ENCODE measurements at places on chromosomes 12 and 14.

DNA sequence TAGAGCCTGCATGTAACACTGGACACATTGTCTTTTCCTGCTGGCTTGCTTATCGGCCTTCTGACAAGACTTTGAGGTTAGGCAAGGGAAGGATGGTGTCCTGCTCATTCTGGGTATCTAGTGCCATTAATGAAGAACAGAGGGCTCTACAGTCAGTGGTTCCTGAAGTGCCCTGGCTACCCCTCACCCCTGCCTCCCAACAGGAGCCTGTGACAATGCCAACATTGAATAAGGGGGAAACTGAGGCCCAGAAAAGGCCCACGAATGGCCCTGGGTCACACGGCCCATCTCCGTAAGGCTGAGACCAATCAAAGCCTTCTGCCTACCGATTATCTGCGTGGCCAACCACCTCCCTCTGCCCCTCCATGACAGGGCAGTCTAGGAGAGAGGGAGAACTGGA is 2.1 kb downstream of the IFI27L2 start:
- DNase-seq = no peak

DNA sequence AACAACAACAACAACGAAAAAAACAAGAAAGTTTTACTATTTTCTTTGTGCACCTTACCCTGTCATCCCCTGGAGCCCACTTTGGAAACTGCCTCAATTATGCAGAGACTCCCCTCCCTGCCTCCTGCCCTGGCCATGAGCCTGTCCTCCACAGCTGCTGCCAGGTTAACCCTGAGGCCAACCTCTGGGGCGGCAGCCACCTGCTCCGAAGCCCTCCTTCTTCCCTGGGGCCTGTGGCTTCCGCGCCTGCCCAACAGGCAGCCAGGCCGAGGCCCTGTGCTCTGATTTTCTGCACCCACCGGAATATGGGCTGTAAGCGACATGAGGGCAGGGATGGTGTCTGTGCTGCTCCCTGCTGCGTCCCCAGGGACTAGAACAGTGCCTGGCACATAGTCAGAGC is 183.0 kb downstream of the CALM1 start:
- no peak for DNase-seq

- DNase-seq = no peak
Measured at GRCh38 chr12:48681399-48681709, 684 bp downstream of the KANSL2 start.

DNA sequence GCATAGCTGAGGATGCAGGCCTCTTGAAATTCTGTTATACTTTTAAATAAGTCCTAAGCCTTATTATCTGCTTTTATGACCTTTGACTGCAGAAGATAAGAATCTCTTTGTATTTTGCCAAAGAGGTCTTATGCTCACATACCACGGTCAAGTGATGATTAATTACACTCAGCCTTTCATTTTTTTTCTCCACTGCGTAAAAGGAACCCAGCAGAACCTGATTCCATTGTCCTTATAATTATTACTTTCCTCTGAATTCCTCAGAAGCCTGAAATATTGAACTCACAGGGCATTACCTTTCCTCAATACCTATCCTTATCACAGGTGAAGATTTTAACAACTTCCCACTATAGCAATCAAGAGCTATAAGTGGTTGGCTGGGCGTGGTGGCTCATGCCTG is 498.7 kb upstream of the RPL10L start:
- DNase-seq = no peak

DNA sequence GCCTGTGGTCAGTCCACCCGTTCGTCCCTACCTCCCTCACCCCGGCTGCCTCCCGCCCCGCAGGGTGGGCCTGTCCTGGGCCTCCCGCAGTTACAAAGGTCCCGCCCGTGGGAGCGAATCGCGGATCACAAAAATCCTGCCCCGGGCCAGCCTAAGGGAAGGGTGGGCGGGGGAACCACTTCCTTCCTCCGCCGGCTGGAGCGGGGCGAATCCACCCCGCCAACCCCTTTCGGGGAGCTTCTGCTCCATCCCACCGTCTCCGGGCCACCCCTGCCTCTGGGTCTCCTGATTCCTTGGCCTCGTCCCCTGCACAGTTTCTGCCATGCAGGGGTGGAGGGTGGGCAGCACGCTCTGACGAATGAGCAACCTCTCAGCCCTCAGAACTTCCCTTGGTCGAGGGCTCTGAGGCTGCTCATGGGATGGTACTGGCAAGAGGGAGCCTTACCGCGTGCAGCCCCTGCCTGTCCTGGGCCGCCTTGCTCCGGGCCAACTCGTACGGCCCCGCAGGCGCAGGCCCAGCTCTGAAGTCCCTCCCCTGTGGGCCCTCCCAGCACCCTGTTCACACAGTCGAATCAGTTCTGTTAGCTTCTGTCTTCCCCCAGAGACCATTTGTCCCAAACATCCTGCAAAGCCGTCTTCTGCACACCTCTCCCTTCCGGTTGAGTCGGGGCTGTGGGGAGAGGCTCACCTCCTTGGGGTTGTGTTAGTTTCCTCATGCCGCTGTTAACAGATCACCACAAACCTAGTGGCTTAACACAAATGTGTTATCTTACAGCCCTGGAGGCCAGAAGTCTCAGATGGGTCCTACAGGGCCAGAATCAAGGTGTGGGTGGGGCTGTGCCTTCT is 589 bp upstream of the HVCN1 start:
- no peak for DNase-seq

GRCh38 chr12:51531978-51532497 is 59.0 kb upstream of the SCN8A start:
- peak; percentile 52 for DNase-seq

DNA sequence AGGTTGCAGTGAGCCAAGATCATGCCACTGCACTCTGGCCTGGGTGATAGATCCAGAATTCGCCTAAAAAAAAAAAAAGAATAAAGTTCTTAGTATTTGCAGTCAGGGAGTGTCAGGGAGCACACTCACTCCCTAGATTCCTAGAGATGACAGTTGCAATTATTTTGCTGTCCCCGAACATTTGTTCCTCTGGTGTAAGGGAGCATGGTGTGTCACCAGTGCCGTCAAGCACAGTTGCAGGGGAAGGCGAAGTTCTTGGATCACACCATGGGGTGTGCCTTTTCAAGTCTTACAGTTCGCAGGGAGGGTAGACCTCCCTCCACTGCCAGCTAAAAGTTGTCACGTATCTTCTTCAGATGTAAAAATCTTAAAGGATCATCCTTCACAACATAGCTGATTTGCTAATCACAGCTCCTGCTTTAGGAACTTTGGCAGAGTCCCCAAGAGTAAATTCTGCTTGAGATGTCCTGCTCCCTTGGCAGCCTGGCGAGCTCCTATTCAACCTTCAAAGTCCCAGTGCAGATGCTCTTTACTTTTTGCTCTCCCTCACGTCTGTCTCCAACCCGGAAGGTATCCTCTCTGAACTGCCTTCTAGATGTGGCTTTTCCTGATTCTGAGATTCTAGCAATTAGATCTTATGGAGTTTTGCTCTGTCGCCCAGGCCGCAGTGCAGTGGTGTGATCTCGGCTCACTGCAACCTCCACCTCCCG is 11.3 kb downstream of the ACACB start:
- no peak for DNase-seq

DNA sequence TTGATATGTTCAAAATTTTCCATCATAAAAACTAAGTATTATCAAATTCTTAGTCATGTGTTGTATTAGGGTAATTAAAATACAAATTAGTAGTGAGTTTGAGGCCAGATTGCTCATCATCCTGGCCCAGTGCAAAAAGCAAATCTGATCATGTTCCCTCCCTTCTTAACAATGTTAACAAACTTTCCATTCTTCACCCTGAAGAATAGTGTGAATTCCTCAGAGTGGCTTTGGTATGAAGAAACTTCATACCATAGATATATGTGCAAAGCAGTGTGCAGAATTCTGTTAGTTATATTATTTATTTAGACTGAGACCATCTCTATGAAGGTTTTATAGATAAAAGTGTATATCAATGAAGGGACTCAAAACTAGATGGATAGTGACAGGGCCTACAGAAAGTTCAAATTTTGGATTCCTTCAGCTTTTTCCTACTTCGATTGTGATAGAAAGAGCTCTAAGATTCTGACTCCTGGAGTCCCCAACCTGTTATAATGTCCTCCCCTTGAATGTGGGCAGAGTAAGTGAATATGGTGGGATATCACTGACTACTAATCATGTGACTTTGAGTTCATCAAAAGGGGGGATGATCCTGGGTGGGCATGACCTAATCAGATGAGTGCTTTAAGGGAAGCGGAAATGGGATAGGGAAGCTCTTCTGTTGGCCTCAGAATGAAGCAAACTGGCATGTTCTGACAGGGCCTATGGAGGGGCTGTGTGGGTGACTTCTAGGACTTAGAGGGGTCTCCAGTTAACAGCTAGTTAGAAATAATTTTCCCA is 271.4 kb downstream of the BTG1 start:
- no peak for DNase-seq

DNA sequence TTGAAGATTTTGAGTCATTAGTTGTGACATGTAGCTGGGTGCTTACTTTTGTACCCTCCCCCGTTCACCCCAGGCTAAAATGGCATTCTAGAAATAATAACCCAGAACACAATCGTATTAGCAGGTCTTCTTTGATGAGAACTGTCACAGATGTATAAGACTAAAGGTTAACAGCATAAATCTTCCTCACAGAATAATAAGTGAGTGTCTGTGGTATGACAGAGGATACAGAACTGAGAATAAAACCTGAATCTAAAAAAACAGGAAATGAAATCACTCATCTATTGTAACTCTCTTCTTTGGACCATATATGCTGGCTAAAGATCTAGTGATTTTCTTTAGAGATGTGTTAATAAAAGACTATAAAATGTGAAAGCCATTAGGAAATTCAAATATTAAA is 746.6 kb downstream of the LRFN5 start:
- no peak for DNase-seq

- DNase-seq = no peak
Measured at GRCh38 chr12:25524366-25524765, 28.7 kb downstream of the LMNTD1 start.

DNA sequence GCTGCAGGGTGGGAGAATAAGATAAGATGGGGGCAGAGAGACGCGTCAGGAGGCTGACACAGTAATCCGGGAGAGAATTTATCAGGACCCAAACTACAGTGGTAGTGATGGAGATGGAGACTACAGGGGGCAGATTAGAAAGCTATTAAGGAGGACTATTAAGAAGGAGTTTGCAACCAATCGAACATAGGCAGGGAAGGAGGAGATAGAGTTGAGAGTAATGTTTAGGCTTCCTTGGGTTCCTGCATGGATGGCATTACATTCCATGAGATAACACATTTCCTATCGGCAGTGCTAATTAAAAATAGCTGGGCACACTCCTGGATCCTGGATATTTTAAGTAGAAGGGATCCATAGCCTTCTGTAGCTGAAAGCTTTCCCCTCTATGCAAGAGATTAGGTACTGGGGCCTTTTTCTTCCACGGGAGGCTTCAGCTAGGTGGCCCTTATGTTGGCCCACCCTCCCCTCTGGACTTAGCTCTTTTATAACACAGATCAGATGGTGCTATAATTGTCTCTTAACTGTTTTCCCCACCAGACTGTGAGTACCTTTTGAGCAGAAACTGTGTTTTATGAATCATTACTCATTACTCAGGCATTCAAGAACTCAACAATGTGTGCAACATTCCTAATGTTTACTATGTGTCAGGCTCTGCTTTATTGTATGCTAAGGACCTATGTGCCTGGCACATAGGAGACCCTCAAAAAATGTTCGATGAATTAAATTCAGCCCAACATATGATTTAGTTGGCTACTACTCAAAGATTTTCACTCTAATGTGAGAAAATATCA is 113.0 kb downstream of the RMST start:
- DNase-seq = no peak

- no peak for DNase-seq
Measured at GRCh38 chr14:53613404-53614253, 343.0 kb downstream of the BMP4 start.

DNA sequence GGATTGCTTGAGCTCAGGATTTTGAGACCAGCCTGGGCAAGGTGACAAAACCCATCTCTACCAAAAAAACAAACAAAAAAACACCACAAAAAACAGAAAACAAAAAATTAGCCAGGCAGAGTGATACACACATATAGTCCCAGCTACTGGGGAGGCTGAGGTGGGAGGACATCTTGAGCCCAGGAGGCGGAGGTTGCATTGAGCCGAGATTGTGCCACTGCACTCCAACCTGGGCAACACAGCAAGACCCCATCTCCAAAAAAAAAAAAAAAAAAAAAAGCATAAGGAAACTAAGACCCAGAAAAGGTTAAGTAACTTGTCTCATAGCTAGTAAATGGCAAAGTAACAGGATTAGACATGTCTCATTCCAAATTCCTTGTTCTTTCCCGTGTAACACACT is 56.3 kb upstream of the PSMA6 start:
- DNase-seq = no peak

DNA sequence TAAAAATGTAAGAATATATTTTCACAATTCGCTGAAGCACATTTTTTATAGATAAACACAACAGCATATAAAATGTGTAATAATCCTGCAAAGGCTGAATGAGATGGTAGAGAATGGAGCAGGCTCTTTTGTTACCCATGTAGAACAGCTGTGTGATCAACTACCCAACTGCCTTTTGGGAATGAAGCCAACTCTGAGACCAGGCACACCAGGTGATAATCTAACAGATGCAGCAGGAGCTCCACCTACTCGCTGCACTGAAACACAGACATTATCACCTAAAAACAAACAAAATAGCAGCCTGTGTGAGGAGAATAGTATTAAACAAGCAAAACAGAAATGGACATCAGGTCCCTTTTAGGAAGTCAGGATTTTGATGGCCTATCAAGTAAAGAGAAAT is 183.3 kb downstream of the CCDC59 start:
- DNase-seq = no peak

DNA sequence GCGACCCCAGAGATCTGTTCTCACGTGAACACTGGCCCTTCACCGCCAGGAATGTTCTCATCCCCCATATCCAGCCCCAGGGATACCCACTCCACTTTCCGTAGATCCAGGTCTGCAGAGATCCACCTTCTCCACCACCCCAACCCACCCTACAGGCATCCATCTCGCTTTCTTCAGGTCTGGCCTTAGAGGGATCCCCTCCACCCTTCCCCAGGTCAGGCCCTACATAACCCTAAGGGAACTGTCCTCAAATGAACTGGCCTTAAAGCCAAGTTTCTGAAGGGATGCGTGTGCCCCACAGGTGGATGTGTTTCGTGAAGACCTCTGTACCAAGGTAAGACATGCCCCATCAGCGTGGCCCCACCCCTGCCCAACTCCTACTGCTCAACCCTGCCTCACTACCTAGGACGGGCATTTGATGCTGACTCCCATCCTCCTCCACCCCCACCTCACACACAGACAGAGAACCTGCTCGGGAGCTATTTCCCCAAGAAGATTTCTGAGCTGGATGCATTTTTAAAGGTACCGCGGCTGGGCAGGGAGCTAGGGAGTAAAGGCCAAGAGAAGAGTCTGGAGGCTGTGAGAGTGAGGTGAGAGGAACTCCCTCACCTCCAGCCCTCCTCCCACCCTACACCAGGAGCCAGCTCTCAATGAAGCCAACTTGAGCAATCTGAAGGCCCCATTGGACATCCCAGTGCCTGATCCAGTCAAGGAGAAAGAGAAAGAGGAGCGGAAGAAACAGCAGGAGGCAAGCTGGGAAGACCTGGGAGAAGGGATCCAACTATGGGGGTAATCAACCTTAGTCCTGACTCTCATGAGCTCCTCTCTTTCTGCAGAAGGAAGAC is 912 bp downstream of the PSME1 start:
- DNase-seq = no peak

Data from CMK (cell line).